CD8-positive, alpha-beta memory T cell (primary cell): ENCODE measurements at places on chromosomes 2 and 18.

- no peak for DNase-seq
Measured at GRCh38 chr2:223306371-223306770, 254.4 kb downstream of the KCNE4 start.

DNA sequence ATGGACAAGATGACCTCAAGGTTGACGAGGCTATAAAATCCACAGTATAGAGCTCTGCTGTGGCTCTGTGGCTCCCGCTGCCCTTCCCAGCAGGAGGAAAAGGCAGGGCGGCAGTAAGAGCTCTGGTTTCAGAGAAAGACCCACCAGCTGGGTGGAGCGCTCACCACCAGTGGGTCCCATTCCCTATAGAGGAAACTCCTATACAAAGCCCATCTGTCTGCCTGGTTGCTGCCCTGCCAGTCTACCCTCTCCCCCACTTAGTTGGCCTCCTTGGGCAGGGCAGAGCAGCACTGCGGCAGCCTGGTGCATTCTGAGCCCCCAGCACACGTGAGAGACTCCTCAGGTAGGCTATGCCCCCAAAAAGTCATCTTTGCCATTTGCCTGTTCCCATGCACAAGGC is 26.5 kb downstream of the TNS1 start:
- no peak for DNase-seq

GRCh38 chr2:172900871-172901270 is 165.2 kb downstream of the RAPGEF4 start:
- no peak for DNase-seq

DNA sequence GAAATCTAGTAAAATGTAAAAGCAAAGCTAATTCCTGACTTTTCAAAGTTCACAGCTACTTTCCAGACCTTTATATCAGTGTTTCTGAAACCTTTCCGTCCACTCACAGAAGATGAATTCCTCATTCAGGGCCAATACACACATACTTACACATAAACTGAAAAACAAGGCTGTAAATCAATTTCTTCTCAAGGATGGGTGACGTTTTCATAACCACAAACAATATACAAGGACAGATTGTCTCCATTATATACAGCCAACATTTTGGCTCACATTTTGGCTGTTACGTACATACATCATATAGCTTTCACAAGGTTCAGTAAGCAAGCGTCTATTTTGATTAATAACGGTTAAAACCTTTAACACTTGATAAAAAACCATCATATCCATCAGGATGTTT is 1.4 kb downstream of the RPRD1A start:
- DNase-seq = no peak

DNA sequence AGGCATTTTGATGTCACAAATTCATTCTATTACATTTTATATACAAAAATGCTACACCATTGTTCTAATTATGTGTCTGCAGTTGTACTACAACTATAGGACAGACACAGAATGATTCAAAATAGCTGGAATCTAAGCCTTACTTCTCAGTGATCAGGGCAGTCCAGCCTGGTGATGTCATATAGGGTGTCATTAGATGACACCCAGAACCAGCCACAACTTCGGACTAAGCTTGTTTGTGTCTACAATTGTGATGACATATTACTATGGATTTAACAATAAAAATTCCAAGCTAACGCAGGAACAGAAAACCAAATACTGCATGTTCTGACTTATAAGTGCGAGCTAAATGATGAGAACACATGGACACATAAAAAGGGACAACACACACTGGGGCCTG is 31.0 kb downstream of the M1AP start:
- DNase-seq = no peak

- no peak for DNase-seq
Measured at GRCh38 chr2:96336873-96337272, 1.3 kb downstream of the NCAPH start.

- no peak for DNase-seq
Measured at GRCh38 chr2:197081294-197081693, 154.8 kb upstream of the PGAP1 start.

- no peak for DNase-seq
Measured at GRCh38 chr2:50397992-50398765, 633.8 kb downstream of the NRXN1 start.

DNA sequence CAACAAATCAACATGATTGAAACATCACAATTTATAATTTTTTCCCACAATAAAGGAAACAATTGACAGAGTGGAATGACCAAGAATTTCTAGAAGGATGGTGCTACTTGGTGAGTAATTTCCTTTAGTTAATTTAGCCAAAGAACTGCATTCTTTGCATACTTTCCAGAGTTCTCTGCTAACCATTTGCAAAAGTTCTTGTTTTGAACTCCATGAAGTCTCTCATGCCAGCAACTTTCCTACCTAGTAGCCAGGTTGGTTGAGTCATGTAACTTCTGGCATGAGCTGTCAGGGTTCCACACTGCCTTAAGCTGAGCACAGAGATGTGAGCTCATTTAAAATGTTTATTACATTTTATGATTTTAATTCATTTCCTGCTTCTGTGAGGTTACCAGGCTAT is 539.6 kb downstream of the PID1 start:
- no peak for DNase-seq

DNA sequence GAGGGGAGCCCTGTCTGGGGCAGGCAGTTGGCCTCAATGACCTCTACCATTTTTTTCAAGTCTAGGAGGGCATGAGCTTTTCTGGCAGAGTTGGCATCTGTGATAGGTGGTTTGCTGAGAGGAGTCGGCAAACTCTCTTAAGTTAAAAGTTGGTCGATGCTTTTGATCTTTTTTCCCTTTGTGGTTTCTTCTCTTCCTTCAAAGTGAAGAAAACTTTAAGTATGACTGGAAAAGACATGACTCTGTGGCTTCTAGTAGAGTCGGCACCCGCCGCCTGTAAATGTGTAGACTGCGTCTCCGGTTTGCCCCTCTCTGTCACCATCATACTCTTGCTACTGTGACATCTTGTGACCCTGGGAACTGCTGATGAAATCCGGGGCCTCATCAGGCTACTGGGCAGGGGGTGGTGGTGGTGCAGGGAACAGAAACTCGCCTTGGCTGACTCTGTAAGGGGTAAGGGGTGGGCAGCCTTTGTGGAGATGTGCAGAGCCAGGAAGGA is 21.1 kb downstream of the INPP5D start:
- DNase-seq = peak; percentile 59

GRCh38 chr2:176552501-176553135 is 283.4 kb downstream of the MTX2 start:
- no peak for DNase-seq

- no peak for DNase-seq
Measured at GRCh38 chr2:142033393-142033792, 97.4 kb downstream of the LRP1B start.

DNA sequence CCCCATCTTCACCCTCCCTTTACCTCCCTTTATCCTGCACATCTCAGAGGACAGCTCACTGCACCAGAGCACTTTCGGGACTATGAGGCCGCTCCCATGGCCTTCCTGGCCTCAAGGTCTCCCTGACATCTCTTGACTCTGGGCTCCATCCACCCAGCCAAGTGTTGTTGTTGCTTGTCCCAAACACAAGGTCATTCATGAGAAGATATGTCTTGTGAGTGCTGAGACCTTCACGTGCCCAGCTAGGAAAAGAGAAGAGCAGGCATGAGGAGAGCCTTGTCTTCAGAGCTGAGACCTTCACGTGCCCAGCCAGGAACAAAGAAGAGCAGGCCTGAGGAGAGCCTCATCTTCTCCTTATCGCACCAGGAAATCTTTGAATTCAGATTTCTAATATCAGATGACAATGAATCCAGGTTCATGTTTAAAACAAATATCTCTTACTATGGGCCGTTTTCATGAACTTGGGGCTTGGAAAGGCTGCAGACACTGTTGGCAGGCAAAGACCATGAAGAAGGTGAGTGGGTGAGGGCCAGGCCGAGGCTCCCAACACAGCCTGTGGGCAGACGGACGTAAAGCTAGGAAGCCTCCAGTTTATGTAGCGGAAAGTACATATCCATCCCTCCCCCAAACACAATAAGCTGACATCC is 256.1 kb downstream of the NDUFA10 start:
- no peak for DNase-seq

DNA sequence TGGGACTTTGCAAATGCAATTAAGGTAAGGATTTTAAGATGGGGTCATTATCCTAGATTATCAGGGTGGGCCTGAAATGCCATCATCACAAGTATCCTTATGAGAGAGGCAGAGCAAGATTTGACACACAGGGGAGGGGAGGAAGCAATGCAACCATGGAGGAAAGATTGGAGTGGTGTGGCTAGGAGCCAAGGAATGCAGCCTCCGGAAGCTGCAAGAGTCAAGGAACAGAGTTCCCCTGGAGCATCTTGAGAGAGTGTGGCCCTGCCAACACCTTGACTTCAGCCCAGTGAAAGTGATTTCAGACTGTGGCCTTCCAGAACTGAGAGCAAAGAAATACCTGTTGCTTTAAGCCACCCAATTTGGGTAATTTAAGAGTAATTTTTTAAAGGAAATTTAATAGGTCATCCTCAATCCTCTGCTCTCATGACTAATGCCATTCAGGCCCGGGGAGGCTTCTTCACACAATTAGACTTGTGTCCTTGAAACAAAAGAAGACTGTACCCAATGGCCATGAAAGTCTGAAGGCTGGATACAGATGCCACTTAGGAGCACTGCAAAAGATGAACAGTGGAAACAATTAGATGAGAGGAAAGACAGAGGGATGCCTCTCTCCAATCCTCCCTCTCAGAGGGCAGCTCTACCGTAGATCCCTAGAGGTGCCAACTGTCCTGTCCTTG is 250.3 kb upstream of the ID2 start:
- DNase-seq = no peak

DNA sequence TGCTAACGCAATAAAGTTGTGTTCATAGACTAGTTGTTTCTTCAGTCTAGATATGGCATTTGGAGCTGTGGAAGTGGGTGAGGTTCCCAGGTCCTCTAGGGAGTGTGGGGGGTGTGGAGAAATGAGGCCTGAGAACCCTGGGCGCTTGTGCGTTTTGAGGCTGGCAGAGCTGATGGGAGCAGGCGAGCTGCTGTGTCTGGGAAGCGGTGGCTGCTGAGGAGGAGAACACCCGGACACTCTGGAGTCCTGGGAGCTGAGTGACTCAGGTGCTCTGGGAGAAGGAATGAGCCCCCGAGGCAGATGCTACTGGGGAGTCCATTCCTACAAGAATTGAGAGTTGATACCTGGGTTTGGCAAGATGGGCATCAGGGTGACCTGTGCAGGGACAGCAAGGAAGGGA is 67.5 kb downstream of the LPIN1 start:
- no peak for DNase-seq

DNA sequence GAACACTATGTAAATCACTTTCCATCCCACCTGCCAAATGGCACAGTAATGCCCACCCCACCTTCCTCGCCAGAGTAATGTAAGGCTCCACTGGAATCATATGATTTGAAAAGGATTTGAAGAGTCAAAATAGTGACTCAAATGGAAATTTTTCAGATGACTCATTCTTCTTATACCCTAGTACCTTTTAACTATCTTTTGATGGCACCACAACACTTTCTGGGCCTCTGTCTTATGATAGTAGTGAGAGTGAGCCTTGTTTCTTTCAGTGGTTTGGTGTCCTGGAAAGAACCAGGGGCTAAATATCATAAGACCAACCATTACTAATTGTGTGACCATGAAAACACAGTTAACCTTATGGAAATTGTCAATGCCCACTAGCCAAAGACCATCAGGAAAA is 235.4 kb upstream of the SLC14A2 start:
- no peak for DNase-seq

DNA sequence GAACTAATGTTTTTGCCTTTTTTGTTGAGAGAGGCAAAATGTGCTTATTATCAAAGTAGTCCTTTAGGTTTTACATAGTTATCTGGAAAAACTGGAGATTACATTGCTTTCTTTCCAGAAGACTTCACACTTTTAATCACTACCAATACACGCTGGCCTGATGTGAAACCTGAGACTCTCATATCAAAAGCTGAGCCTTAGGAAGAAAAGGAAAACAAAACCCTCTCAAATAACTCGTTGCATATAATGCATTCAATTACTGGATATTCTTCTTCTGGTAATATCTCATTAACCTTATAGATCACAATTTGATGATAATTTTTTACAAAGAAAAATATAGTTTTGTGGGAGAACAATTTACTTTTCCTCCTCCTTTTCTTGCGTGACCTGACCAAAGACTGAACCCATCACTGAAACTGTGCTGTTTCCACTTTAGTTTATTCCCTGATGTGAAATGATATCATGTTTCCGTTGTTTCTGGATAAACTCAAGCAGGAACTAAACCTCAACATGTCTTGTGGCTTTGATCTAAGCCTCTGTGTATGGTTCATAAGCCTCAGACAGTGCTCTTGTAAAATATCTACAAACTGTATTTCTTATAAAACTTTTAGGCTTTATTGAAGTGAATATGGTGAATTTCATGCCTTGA is 332.4 kb downstream of the GULP1 start:
- DNase-seq = no peak

DNA sequence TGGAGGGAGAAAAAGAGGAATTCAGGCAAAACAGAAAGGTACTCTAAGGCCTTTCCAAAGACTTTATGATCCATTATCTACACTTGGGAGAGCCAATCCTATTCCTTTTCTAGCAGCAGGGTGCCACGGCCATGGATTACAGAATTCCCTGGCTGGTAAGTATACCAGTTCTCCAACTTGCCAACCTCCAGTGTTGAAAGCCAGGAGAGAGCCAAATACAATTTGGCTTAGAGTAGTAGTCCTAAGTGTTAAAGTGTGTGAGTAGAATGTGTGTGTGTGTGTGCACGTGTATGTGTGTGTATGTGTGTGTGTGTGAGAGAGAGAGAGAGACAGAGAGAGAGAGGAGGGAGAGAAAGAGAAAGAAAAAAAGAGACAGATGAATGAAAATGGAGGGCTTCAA is 43.3 kb downstream of the WDPCP start:
- no peak for DNase-seq

GRCh38 chr2:230798769-230799399 is 65.9 kb upstream of the ITM2C start:
- no peak for DNase-seq

GRCh38 chr18:61582202-61582710 is 249.0 kb downstream of the CDH20 start:
- no peak for DNase-seq

GRCh38 chr2:98569197-98569793 is 39.0 kb downstream of the COA5 start:
- peak; percentile 61 for DNase-seq

DNA sequence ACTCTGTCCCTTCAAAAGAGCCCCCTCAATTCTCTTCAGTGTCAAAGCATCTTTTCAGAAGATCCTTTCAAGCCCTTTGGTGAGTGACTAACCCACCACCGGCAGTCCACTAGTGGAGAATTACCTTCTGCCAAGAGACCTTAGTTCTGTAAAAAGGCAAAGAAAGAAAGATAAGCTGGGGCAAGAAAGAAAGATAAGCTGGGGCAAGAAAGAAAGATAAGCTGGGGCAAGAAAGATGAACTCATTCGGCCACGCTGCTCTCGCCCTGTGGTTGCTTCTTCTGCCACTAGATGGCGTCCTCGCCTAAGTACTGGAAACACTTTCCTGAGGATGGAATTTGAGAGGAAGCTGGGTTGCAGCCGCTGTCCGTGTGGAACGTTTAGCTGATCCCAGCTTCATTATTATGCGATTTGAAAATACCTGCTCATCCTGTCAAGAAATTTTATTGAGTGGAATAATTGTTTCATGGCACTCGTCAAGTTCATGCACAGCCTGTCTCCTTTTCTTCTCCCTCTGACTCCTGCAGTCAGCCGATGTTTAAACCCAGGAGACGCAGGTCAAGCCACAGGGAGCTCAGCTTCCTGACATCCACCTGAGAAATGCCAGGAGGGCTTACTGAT is 17.3 kb upstream of the ANXA4 start:
- DNase-seq = peak; percentile 81
